H1 (cell line): ENCODE measurements at places on chromosomes 3 and 15.

- no peak for DNase-seq
These were observed 109.2 kb downstream of the EEFSEC start for GRCh38 chr3:128262457-128262856.

GRCh38 chr3:172268868-172269267 lies 179.4 kb downstream of the GHSR start:
- no peak for DNase-seq

DNA sequence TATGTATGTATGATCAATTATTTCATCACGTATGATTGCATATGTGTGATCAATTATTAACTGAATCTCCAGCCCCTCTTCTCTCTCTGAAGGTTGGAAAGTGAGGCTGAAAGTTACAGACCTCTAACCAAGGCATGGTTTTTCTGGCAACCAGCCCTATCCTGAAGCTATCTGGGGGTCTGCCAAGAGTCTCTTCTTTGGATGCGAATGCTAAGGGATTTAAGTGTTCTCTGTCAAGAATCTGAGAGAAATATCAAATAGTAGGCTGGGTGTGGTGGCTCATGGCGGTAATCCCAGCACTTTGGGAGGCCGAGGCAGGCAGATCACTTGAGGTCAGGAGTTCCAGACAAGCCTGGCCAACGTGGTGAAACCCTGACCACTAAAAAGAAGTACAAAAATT lies 8.1 kb downstream of the NKTR start:
- DNase-seq = no peak

GRCh38 chr3:3739330-3740060 lies 59.7 kb upstream of the LRRN1 start:
- DNase-seq = no peak

- DNase-seq = no peak
These were observed 37.3 kb upstream of the CACNA1D start for GRCh38 chr3:53457068-53457467.

DNA sequence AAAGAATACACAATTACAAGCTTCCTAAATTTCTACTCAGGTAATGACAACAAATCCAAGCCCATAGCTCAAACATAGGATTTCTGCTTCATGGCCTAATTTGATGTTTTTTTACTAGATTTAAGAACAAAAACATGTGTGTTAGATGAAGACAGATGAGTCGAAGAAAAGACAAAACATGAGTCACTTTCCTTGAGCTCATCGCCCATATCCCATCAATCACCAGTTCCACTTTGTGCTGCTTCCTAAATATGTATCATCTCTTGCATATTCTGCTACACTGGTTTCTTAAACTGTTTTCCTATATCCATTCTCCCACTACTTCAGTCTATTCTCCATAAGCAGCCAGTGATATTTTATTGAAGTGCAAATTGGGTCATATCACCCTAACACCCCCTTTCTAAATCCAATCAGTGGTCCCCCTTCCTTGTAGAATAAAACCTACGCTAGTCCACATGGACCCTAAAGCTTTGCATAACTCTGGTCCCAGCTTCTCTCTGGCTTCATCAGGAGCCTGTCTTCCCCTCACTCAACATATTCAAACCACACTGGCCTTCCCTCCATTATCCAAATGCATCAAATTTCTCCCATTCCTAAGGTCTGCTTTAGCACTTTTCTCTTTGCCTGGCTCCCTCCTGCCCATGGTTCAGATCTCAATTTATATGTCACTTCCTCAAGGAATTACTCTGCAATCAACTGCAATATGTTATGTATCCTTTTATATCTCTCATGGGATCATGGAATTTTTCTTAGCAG lies 1033.9 kb downstream of the FHIT start:
- no peak for DNase-seq

DNA sequence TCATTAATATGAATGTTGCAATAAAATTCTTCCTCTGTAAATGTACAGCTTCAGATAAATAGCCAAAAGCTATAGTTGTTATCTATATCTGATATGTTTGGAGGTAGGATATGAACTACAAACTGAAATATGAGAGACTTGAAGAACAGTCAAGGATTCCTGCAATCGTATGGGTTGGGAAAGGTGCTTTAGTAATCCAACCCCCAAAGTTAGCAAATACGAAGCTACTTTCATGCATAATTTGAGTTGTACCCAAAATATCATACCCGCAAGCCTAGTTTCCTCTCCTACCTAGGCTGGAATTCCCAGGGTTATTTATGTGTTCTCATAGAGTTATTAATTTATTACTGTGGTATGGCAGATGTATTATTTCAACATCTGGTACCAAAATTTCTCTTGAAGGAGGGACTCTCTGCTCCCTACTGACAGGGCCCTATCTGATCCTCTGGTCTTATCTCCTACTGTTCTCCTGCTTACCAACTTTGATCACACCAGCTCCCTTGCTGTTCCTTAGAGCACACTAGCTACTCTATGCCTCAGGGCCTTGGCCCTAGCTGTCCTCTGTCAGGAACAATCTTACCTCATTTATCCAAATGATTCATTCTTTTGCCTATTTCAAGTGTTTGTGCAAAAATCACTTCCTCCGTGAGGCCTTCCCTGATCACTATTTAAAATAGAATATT lies 140.4 kb upstream of the CCDC54 start:
- DNase-seq = no peak

- DNase-seq = no peak
These were observed 44.5 kb downstream of the RGMA start for GRCh38 chr15:93044301-93045190.

DNA sequence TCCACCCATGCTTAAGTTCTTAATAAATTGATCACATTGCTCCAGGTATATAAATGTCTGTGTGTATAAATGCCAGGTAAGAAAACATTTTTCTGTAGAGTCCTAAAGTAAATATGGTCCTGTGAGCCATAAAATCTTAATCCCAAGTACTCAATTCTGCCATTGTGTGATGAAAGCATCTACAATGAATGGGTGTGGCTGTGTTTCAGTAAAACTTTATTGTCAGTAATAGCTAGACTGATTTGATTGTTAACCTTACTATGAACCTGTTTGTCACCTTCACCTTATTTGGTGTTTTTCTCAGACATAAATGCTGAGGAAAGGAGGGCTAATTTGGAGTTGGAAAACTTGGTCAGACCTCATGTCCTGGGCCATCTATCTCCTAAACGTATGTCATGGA lies 683.5 kb upstream of the GRM7 start:
- no peak for DNase-seq

- DNase-seq = no peak
These were observed 3.1 kb upstream of the CDV3 start for GRCh38 chr3:133570139-133570936.

GRCh38 chr3:4704552-4704951 lies 211.4 kb downstream of the ITPR1 start:
- DNase-seq = no peak

DNA sequence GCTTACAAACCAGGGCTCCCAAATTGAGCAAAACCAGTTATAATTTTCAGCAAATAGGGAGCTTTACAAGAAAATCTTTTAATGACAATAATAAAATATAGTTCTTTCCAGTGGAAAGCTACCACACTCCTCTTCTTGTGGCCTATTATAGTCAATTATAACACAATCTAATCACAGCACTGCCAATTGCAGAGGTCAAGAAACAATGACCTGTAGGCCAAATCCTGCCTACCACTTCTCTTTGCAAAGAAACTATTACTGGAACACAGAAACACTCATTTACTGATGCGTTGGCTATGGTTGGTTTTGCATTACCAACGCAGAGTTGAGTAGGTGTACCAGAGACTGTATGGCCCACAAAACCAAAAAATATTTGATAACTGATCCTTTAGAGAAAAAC lies 110.5 kb downstream of the WDR72 start:
- DNase-seq = no peak

GRCh38 chr15:60408463-60408981 lies 10.7 kb upstream of the ANXA2 start:
- no peak for DNase-seq

DNA sequence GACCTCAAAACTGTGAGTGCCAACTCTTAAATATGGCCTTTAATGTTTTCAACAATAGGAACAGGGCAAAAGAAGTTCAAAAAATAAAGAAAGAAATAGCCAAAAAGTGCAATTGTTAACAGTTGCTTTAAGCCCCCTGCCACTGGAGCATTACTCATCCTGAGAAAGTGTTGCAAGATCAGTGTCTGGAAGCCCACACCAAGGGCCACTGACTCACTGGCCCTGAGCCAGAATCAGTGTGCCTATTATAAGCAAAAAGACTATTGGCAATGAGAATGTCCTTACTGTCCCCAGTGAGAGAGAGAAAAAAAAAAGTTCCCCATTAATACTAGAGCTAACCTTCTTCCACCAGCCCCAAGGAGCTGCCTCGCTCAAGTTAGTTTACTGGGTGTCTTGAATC lies 480.1 kb upstream of the ZNF385D start:
- DNase-seq = no peak

- DNase-seq = no peak
These were observed 166.7 kb downstream of the RORA start for GRCh38 chr15:61062268-61062861.

DNA sequence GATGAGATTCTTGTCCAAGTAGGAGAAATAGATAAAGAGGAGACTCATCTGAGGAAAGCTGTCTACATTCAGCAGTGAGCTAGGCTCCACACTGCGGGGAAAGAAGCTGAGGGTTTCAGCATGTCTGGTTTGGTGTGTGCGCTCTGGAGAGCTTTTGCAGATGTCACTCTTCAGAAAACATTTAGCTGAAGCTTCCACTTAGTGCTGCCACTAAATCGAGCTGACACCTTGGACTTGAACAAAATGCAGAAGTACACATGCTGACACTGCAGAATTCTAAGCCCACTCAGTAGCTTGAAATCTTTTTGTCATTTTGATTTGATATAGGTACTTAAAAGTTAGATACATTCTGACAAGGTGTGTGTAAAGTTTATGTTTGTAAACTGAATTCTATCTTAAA lies 32.3 kb upstream of the CRTC3 start:
- no peak for DNase-seq

- no peak for DNase-seq
These were observed 218.1 kb downstream of the OSBPL10 start for GRCh38 chr3:31762888-31763351.

DNA sequence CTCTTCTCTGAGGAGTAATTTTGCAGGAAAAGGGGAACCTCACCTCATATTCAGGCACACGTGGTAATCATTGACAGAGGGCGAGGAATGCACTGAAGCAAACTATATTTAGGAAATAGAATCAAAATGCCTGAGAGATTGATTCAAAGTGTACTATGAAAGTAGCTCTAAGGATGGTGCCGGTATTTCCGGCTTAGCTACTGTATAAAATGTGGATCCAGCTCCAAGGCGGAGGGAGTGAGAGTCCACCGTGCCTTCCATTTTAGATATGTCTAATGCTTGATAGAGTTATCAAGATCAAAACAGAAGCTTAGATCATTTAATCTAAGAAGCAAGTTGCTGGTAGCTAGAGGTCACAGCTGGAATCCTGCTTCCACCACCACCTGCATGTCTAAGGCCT lies 33.0 kb downstream of the GOLIM4 start:
- DNase-seq = no peak

- no peak for DNase-seq
These were observed 116.9 kb downstream of the B3GALNT1 start for GRCh38 chr3:160987982-160988964.

DNA sequence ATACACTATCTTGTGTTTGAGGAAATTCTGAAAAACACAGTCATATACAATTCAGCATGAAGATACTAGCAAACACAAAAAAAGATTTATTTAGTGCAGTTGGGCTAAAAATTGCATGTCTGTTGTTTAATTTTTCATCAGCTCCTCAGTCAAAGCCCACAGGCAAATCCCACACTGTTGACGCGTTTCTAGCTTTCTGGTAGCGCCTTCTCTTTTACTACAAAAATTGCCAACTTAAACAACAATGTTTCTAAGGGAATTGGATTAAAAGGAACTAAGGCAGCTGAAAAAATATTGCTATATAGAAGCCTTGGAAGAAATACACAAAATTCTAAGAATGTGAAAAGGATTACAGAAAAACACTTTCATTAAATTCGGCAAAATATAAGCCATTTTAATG lies 196.7 kb upstream of the P2RY1 start:
- no peak for DNase-seq

DNA sequence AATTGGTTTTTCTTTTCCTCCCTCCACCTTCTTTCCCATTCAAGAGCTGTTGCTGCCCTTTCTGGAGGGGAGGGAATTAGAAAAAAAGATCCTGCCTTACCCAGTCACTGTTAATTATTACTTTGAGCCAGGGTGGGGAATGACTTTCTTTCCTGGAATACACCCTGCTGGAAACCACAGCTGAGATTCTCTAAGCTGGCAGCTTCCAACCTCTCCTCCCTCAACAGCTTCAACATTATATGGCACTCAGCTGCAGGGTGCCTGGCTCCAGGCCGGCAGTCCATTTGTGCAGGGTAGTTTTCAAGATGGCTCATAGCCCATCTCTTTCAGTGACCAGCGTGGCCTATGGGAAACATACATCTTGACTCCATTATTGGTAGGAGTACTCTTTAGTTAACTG lies 105.8 kb downstream of the UBE3A start:
- no peak for DNase-seq

GRCh38 chr3:10396083-10396482 lies 75.2 kb upstream of the SEC13 start:
- no peak for DNase-seq

DNA sequence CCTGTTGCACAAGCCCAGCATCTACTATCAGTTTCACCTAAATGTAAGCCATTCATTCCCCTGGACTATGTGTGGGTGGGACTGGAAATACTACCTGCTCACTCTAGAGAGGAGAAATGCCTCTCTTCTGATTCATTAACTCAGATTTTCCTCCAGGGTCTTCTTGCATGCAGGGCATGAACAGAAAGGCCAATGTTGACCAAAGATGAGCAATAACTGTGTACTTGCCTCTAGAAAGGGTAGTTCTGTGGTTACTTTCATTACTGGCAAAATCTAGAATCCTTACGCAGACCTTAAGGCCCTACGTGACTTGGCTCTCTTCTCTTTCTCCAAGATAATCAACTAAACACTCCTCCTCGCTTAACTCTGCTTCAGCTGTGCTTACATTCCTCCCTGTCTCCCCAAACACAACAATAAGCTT lies 81.4 kb upstream of the PSMD6 start:
- no peak for DNase-seq

DNA sequence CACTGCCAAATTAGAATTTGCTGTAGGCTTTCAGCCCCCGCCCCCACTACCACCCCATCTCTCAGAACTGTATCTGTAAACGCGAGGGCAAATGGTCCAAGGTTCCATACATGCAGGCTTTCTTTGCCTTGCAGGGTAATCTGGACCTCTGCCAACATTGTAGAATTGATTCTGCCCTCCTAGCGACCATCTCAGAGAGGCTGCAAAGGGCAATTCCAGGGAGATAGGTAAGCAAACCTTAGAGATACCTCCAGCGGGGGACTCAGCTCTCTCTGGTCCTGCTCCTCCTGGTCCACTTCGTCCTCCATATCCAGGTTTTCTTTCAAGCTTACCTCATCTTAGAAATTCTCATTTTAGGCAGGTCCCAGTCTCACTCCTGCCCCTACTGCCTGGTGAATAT lies 64.4 kb downstream of the SLMAP start:
- DNase-seq = no peak
